Adrenal gland (tissue), 19 donors: ENCODE measurements at places on chromosomes 16 and 17. TPM values are rescaled to one million over a fixed set of nuclear protein-coding genes. Genes with fewer than 3 reads are reported as not detected.

Gene TNFRSF12A
- total RNA-seq: 42.5 TPM

Gene MSLN
- total RNA-seq: not detected

Gene MMP28
- 3.7 TPM for total RNA-seq

Gene SLC47A1
- total RNA-seq: 182 TPM

Gene TNFSF12
- 56.5 TPM for total RNA-seq

GRCh38 chr16:50002190-50002589, 22.8 kb upstream of the CNEP1R1 start:
- H3K4me1 ChIP-seq: no peaks in the 10 kb centered on the region
- no peak overlapping the region for H3K4me3 ChIP-seq
- H3K27me3 ChIP-seq: no peaks in the 10 kb centered on the region

GRCh38 chr17:81295676-81296381, 722 bp upstream of the SLC38A10 start:
- peak; percentile 50 for DNase-seq
- H3K4me3 ChIP-seq: no peak overlapping the region
- no peaks in the 10 kb centered on the region for H3K36me3 ChIP-seq
- H3K27me3 ChIP-seq: no peaks in the 10 kb centered on the region

- no peaks in the 10 kb centered on the region for H3K27me3 ChIP-seq
- no peaks in the 10 kb centered on the region for H3K36me3 ChIP-seq
- H3K27ac ChIP-seq: peak overlapping the region; percentile 94
- H3K4me3 ChIP-seq: no peak overlapping the region
- peaks cover 68% of the 10 kb centered on the region for H3K4me1 ChIP-seq
- peak; percentile 92 for DNase-seq
Observed at GRCh38 chr16:85611444-85612190, 1.5 kb upstream of the GSE1 start.

GRCh38 chr17:67433248-67433924, 56.3 kb downstream of the PITPNC1 start:
- no peaks in the 10 kb centered on the region for H3K36me3 ChIP-seq
- H3K27ac ChIP-seq: peak overlapping the region; percentile 6
- peaks cover 14% of the 10 kb centered on the region for H3K4me1 ChIP-seq
- DNase-seq: no peak
- H3K27me3 ChIP-seq: no peaks in the 10 kb centered on the region

- H3K27ac ChIP-seq: no peak overlapping the region
- H3K36me3 ChIP-seq: no peaks in the 10 kb centered on the region
- H3K4me3 ChIP-seq: no peak overlapping the region
Observed at GRCh38 chr17:17917394-17917793, 54.8 kb downstream of the TOM1L2 start.

DNA sequence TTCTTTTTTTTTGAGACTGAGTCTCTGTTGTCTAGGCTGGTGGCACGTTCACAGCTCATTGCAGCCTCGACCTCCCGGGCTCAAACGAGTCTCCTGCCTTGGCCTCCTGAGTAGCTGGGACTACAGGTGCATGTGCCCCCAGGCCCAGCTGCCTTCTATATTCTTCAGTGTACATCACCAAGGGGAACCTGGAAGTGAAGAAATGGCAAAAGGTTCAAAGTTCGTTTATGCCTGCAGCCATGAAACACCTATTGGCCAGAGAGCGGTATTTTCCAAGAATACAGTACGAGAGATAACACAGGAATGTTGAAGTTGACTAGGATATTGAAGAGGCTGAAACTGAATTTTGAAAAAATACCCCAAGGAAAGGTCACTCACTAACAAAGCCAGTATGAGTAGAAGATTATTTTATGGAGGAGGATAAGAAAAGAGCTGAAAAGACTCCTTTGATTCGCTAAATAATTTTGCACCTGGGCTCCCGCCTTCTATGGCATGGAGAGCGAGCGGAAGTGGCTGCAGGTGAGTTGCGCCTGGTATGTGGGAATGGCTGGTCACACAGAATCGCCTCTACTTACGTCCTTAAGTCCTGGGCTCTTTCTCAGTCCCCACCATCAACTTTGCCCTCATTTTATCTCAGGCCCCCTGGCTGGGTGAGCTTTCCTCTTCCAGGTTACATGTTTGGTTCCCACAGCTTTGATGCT, 9.8 kb downstream of the ST6GALNAC1 start:
- no peaks in the 10 kb centered on the region for H3K4me1 ChIP-seq
- no peak overlapping the region for H3K27ac ChIP-seq
- no peaks in the 10 kb centered on the region for H3K27me3 ChIP-seq
- DNase-seq: no peak
- no peak overlapping the region for H3K4me3 ChIP-seq

DNA sequence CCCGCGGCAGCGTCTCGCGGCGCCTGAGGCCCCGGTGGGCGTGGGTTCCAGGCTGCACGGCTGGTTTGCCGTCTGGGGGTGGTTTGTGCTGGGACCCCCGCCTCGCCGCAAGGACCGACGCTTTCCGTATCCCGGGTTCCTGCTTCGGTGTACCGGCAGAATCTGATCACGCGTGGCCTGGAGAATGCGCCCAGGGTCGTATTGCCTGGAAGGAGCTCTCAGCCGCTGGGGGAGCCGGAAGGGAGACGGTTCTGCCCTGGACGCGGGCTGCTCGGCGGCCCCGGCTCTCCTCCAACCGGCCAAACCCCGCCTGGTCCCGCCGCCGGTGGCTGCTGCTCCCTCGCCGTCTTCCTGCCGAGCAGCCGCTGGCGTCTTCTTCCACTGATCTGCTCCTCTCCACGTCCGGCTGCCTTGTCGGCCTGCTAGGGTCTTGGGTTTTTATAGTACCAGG, 39.8 kb downstream of the ZNF778 start:
- DNase-seq: peak; percentile 42
- no peak overlapping the region for H3K4me3 ChIP-seq
- H3K36me3 ChIP-seq: no peaks in the 10 kb centered on the region
- H3K27ac ChIP-seq: no peak overlapping the region
- peaks cover 11% of the 10 kb centered on the region for H3K4me1 ChIP-seq

DNA sequence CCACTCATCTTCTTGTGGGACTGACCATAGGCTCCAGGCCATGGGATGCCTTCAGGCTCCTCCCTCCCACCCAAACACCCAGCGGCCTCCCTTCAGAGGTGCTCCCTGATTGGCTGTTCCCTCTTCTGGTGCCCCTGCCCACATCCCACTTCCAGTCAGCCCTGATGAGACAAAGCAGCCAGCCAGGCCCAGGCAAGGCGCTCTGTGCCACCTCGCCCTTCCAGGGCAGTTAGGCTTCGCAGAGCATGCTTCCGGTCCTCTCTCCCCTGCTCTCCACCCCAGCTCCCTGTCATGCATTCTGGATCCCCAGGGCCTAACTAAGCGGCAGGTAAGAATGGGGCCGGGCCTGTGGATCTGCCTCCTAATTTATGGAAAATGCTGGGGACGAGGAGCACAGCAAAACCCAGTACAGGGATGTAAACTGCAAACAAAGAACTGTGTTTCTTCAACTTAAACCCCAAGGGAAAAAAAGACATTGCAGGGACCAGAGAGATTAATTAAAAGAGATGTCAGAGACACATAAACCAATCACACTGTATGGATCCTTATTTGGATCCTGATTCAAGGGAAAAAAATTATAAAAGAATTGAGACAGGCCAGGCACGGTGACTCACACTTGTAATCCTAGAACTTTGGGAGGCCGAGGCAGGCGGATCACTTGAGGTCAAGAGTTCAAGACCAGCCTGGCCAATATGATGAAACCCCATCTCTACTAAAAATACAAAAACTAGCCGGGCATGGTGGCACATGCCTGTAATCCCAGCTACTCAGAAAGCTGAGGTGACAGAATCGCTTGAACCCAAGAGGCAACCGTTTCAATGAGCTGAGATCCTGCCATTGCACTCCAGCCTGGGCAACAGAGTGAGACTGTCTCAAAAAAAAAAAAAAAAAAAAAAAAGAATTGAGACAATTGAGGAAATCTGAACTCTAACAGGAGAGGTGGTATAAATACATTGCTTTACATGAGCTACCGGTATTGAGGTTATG, 26.0 kb downstream of the ZDHHC7 start:
- H3K4me1 ChIP-seq: peaks cover 10% of the 10 kb centered on the region
- H3K36me3 ChIP-seq: peaks cover 60% of the 10 kb centered on the region
- peak; percentile 79 for DNase-seq
- peak overlapping the region; percentile 43 for H3K27ac ChIP-seq
- H3K27me3 ChIP-seq: no peaks in the 10 kb centered on the region

DNA sequence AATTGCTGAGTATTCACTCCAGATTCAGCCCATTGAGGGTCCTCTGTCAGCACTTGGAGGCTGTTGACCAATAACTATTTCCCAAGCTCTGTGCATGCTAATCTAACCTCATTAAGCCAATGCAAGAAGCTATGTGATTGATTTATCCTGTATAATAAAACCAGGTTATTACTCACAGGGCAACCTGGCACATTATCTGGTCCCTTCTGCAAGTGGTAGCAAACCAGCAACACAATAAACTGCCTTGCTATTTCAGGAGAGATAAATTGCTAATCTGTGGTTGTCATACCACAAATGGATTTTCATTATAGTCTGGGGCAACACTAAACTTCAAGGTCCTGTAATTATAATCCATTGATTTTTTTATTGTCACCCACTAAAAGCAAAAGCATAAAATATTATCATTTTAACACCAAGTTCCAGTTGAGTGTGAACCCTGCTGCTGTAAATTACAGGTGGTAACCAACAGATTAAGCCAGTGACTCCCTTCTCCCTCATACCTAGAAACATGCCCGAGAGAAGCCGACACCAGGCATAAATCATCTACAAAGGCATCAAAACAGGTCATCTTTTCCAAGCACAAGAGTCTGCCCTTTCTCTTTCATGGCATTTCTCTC, 51.1 kb upstream of the SOX9 start:
- H3K4me3 ChIP-seq: no peak overlapping the region
- no peaks in the 10 kb centered on the region for H3K27me3 ChIP-seq
- no peaks in the 10 kb centered on the region for H3K36me3 ChIP-seq
- H3K27ac ChIP-seq: no peak overlapping the region
- no peaks in the 10 kb centered on the region for H3K4me1 ChIP-seq

DNA sequence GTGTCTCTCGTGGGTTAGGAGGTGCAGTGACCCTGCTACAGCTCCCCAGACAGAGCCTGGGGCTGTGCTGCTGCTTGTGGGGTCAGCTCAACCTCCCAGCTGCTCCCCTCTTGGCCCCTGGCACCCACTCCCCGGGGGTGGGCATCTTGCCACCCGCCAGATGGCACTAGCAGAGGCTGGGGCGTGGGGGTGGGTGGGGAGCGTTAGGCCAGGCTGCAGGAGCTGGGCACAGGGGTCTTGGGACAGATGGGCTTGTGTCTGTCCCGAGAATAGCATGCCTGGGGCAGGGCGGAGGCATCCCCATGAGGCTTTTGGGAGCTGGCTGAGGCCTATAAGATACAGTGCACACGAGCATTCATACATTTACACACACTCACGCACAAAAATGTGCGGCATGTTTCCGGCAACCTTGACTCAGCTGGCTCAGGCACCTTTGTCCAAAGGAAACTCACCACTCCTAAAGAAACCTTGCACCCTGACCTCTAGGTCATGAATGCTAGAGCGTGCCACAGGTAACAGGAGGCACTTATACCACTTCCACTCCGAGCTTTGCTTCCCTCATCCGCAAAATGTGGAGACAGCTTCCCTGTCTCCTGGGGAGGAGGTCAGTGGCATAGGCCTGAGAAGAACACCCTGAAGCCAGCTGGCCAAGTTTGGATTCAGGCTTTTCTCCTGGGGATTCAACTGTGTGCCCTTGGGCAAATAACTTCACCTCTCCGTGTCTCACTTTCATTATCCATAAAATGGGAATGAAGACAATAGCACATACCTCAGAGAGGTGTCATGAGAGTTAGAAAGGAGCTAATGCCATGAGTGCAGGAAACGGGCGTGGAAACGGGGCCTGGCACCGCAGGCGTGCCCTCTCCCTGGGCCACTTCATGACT, 78.9 kb upstream of the LHX1 start:
- DNase-seq: no peak
- no peaks in the 10 kb centered on the region for H3K27me3 ChIP-seq
- H3K36me3 ChIP-seq: no peaks in the 10 kb centered on the region
- H3K4me3 ChIP-seq: no peak overlapping the region
- no peaks in the 10 kb centered on the region for H3K4me1 ChIP-seq

GRCh38 chr16:56580391-56581048, 8.8 kb upstream of the MT3 start:
- H3K4me3 ChIP-seq: no peak overlapping the region
- no peaks in the 10 kb centered on the region for H3K36me3 ChIP-seq
- no peaks in the 10 kb centered on the region for H3K27me3 ChIP-seq
- H3K27ac ChIP-seq: no peak overlapping the region

GRCh38 chr16:19808061-19808641, 76.5 kb downstream of the GPRC5B start:
- H3K27me3 ChIP-seq: no peaks in the 10 kb centered on the region
- H3K27ac ChIP-seq: peak overlapping the region; percentile 73
- peaks cover 12% of the 10 kb centered on the region for H3K4me1 ChIP-seq
- no peak overlapping the region for H3K4me3 ChIP-seq

DNA sequence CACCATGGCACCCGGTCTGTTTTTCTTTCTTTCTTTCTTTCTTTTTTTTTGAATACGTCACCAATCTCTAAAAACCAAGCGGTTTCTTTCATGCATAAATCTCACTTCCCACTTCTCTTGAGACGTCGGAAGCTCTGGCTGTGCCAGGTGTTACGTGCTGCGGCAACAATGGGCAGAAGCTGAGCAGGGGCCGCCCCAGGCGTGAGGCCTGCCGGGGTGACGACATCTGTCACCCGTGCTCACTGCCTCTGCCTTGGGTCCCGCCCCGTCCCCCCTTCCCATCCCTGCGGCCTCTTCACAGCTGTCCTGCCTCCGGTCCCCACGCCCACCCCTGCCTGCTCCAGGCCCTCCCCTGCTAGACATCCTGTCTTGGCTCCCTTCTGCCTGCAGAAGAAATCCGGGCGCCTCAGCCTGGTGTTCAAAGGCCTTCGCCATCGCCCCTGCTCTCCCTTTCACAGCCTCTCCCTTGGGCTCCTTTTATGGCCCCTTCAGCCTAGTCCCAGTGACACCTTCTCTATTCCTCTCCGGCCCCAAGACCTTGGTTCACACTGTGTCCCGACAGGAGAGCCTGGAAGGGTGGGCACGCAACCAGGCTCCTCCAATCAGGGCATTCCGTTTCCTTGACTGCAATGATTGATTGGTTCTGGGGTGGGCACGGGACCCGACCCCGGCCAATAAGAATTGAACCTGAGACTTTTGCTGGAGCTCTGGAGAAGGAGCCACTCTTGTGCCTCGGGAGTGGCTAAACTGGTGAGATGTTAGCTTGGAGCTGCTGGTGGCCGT, 4.8 kb downstream of the P2RX1 start:
- no peak overlapping the region for H3K27ac ChIP-seq
- peak; percentile 40 for DNase-seq
- H3K36me3 ChIP-seq: no peaks in the 10 kb centered on the region

DNA sequence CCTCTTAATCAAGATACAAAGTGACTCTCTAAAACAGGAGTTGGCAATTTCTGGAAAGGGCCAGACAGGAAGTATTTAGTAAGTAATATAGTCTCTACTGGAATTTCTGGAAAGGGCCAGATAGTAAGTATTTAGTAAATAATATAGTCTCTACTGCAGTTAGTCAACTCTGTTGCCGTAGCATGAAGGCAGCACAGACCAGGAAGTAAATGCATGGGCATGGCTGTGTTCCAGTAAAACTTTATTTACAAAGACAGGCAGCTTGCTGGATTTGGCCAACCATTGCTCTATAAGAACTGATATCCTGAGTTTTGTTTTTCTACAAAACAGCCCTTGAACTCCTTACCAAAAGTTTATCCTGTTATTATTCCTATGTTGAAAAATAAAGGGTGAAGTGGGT, 16.9 kb downstream of the LDAF1 start:
- no peaks in the 10 kb centered on the region for H3K36me3 ChIP-seq
- H3K4me3 ChIP-seq: no peak overlapping the region
- H3K27ac ChIP-seq: no peak overlapping the region

GRCh38 chr16:51655249-51655648, 504.2 kb upstream of the SALL1 start:
- no peaks in the 10 kb centered on the region for H3K4me1 ChIP-seq
- H3K27me3 ChIP-seq: no peaks in the 10 kb centered on the region
- H3K4me3 ChIP-seq: no peak overlapping the region
- H3K36me3 ChIP-seq: no peaks in the 10 kb centered on the region
- no peak overlapping the region for H3K27ac ChIP-seq
